ENCODE measurements at places on chromosomes 12 and 14. TPM values are rescaled to one million over a fixed set of nuclear protein-coding genes. Genes with fewer than 3 reads are reported as not detected.

The KRT72 gene
- total RNA-seq = not detected

The SIRT4 gene
- total RNA-seq = 1.4 TPM

DNA sequence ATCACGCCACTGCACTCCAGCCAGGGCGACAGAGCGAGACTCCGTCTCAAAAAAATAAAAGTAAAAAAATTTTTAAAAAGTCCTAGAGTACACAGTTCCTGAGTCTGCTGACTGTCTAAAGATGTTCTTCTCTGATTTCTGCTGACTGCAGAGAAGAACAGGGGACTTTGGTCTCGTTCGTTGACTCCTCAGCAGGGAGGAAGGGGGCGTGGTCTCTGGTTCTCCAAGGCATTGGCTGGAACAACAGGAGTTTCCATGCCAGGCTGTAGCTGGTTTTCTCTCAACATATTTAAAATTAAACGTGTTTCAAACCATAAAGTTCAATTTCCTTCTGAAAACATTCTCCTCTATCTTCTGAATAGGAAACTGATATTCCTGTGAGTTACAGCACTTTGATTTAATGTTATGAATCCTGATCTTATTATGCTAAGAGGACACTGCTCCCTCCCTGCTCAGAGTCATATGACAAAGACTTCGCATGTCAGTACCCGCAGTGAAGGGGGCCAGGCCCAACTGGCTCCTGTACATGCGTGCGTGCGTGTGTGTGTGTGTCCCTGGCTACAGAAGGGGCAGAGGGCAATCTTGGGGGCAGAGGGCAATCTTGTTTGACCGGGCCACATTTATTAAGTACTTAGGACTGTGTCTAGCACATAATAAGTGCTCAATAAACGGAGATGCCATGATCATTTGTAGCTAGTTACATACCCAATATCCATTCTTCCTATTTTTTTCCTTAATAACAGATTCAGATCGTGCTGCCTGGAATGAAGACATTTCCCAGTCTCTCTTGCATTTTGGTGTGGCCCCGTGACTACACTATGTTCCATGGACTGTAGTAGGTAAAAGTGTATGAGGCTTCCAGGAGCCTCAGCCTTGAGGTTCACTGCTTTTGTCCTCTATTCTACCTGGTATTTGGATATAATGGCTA lies 16.5 kb upstream of the HNF1A start:
- DNase-seq = no peak

DNA sequence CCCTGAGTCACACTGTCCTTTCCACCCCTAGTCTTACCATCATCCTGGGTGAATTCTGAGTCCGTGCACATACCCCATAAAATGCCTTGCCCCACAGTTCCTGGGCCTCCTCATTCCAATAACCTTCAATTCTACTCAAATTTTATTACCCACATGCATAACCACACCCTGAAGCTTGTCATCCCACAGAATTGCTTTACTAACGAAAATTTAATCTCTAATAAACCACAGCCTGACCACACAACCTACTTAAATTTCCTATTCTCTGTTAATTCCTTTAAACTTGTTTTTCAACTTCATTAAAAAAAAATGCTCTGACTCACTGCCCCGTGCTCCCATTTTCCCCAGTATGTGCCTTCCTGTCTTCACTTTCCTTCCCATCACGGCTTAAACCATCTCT lies 205.9 kb downstream of the PHLDA1 start:
- peak; percentile 80 for DNase-seq

The ARHGDIB gene
- 2.7 TPM for total RNA-seq

DNA sequence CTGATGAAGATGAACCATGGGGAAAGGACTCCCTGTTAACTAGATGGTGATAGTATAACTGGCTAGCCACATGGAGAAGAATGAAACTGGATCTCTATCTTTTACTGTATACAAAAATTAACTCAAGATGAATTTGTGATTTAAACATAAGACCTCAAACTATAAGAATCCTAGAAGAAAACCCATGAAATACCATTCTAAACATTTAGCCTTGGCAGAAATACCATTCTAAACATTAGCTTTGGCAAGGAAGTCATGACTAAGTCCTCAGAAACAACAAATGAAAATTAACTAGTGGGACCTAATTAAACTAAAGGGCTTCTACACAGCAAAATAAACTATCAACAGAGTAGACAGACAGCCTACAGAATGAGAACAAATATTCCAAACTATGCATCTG lies 28.4 kb upstream of the NOVA1 start:
- no peak for DNase-seq

GRCh38 chr14:82642425-82642824 lies 1108.8 kb upstream of the SEL1L start:
- peak; percentile 48 for DNase-seq

The MLF2 gene
- total RNA-seq = 187 TPM

DNA sequence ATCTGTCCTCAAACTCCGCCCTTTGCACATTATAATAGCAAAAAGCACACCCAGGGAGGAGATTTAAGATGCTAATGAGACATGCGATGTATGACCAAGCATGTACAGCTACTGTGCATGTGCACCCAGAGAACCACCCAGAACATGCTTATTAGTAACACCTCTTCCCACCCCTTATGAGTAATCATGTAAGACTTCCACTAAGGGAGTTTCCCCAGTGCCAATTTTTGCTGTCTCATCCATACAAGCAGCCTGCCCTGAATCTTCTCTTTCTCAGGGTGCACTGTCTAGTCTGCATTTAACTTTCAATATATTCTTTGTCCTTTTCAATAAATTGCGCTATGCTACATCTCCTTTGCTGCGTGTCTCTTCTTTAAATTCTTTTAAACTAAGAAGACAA lies 830.0 kb upstream of the NOVA1 start:
- DNase-seq = peak; percentile 75

The PRH2 gene
- total RNA-seq = not detected

The HAL gene
- total RNA-seq = not detected

DNA sequence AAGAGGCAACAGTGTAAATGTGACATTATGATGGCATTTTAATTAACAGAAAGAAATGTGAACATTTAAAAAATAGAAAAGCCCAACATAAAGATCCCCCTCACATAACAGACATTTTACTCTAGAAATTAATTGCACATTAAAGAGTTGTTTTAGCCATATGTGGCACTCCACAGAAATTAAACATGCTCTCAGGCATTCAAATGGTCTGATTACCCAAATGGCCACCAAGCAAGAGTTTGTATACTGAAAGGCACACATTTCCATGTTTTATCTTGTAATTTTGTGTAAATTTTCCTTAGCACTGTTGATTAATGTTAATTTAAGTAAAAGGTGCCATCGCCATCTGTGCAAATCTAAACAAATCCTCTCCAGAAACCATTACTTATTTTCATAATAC lies 43.5 kb downstream of the GTF2A1 start:
- no peak for DNase-seq

GRCh38 chr12:75706786-75707605 lies 195.6 kb upstream of the KRR1 start:
- peak; percentile 47 for DNase-seq

The PTPRR gene
- 41.5 TPM for total RNA-seq

DNA sequence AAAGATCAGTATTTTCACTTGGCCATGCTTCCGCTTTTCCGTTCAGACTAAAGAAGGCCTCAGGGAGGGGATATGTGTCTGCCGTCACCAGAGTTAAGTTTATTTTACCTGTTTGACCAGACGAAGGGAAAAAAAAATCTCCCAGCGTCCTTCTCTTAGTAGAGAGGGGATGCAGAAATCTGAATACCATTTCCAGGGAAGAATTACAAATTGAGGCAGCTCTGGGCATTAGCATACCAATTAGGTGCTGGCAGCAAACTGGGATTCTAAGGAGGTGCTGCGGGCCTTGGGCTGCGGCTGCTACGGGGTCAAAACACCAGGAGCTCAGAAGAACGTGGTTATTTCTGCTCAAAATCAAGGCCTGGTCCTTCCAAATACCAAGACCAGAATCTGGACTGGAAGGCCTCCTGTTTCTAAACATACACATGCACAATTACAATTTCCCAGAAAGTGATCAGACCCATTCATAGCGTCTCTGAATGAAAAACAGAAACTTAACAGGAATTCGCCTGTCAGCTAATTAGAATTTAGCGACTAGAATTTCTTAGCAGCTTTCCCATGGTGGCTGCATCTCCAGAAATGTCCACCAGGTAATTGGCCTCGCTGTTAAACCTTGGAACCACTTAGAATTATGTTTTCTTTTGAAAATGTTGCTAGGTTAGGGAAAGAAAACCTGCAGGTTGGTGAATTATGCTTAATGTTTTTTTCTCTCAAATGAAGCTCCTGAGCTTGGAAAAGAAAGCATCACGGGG lies 617.0 kb downstream of the VRK1 start:
- no peak for DNase-seq

- DNase-seq = peak; percentile 19
Observed at GRCh38 chr14:95609398-95609990, 74.6 kb downstream of the GLRX5 start.

The DDX23 gene
- total RNA-seq = 105 TPM

GRCh38 chr14:89549381-89550125 lies 132.5 kb upstream of the FOXN3 start:
- DNase-seq = no peak

The PRPH gene
- total RNA-seq = 6.9 TPM

The CIROP gene
- total RNA-seq = not detected

DNA sequence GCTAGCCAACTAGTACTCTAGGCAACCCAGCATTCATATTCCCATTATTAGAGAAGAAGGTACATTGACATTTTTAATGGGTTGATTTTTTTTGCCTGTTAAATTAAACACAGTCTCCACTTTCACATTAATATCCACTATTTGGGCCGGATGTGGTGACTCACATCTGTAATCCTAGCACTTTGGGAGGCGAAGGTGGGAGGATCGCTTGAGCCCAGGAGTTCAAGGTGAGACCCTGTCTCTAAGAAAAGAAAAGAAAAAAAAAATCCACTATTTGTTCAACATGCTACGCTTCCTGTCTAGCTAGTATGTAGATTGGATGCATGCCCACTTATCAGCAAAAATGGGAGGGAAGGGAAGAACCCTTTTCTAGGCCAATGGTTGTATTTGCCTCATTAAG lies 7.1 kb upstream of the CRADD start:
- DNase-seq = no peak

GRCh38 chr12:52812073-52812400 lies 1.9 kb downstream of the KRT4 start:
- DNase-seq = no peak

GRCh38 chr12:23949348-23950209 lies at the start of gene SOX5:
SOX5 (minus strand) TSS chr12:23949670; CDS start chr12:23949601, 69 bp downstream.
- no peak for DNase-seq

GRCh38 chr14:70156592-70156991 lies 32.2 kb downstream of the SLC8A3 start:
- no peak for DNase-seq

The RHOF gene
- 1.8 TPM for total RNA-seq

DNA sequence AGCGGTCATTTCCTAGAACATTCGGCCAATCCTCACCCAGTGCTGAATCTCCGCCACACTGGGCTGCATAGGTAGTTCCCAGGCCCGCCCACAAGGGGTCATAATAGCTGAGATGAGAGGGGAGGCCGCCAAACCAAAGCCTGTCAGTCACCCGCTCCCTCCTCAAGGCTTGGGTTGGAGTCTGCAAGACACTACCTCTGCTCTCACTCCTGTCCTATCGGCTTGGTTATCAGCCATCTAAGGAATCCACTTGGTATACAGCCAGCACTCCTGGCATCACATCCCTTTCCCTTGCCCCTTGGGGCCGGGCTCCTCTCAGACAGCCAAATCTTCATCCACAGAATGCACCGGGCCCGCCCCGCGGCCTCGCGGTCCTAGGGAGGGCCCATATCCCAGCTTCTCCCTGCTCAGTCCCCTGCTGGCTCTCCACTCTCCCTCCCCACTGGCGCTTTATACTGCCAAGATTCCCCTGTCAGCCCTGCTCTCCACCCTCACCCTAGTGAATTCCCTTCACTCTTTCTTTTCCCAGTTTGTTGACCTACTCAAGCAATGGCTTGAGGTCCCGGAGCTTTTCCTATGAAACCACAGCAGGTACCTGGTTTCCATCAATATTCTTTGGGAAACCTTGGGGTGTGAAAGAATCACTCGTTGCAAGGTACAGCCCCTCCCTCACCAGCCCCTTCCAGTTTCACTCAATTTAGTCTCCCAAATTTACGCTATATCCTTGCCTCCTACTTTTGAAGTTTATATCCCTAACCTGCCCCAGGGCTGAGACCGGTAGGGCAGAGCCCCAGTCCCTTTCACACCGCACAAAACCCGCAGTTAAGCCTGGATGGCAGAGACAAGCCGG lies 1.4 kb downstream of the IFFO1 start:
- DNase-seq = peak; percentile 78

The CCDC198 gene
- not detected for total RNA-seq

DNA sequence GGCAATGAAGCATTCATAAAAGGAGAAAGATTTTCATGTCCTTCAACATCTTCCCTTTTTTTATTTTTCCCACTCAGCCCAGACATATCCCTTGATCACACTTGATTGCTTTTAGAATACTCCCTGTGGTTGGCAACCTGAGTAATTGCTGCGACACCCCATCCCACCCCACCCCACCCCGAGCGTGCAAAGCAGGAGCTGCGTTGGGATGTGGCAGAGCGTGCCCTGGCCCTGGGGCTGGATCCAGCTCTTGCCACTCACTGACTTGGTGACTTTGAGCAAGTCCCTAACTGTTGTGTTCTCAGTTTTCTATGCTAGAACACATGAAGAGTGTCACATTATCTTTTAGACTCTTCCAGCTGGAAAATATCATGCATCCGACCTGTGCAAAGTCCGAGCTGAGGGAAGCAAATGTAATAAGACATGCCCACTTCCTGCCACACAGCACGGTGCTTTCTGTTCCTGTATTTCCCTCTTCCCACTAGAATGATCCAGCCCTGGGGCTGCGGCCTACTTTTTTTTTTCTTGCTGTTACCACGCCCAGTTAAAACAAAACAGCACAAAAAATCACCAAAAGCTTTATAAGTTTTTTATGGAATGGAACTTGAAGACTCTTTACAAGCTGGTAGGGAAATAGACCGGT lies 4.0 kb downstream of the ASCL4 start:
- DNase-seq = no peak

DNA sequence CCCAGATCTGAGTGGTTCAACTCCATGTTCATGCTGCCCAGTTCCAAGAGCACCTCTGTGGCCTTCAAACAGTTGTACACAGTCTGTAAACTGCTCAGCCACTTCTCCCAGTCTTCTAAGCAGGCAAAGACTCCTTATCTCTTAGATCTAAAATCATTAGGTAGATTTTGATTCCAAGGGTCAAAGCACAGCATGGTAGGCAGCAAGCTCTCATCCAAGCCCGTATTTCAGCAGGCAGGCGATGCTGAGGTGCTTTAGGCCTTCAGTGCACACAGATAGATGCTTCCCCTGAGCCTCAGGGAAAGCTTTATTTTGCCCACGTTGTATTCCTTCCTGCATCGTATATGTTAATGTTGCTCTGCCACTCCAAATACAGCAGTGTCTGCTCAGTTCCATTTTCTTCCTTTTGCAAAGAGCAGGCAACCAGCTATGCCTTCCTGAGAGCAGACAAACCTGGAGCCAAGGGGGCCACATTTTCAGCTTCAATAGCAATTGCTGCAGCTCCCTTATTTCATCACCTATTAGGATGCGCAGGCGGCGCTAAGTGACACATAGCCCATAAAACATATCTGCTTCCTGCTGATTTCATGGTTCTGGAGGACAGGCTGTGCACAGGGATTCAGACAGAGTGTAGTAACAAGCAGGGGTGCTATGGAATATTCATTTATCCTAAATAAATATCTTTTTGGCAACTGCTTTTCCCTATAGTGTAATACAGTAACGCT lies 67.5 kb downstream of the ETV6 start:
- peak; percentile 26 for DNase-seq

- DNase-seq = no peak
Observed at GRCh38 chr14:51697848-51698247, 46.1 kb downstream of the FRMD6 start.

The TCL1B gene
- not detected for total RNA-seq
